Right atrium auricular region (tissue), 2 donors: ENCODE measurements at places on chromosomes 2 and 18.

DNA sequence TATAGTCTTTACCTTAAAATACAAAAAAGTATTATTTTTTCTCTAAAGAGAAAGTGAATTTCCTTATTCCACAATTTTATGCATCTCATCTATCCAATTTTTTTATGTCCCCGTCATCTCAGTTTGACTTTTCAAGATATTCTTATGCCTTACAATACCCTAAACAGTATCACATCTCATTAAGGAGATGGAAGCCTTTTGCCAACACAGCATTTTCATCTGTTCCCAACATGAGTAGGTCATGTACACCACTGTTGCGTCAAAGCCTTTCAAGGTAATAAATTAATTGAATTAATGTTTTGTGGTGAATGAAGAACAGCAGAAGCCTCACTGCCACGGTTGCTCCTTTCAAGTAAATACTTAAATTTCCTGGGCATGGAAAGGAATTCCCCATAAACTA, 299.4 kb downstream of the EPHA4 start:
- no peak for DNase-seq

DNA sequence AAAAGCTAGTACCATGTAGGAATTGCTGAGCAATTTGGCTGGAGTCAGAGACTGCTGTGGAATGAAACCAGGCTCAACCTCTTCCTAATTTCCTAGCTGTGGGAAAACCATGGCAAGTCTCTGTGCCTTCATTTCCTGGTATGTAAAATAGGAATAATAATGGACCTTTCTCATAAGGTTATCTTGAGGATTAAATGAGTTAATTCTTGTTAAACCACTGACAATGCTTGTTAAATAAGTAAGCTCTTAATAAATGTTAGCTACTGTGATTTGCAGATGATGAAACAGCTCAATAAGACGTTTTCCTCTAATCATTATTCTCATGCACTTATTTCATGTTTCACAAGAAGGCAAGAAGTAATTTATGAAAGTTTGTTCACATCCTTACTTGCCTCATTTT, 346.7 kb downstream of the RND3 start:
- DNase-seq, result no peak

- DNase-seq, result no peak
These were observed 103.6 kb upstream of the TMEM200C start for GRCh38 chr18:5998907-5999306.

DNA sequence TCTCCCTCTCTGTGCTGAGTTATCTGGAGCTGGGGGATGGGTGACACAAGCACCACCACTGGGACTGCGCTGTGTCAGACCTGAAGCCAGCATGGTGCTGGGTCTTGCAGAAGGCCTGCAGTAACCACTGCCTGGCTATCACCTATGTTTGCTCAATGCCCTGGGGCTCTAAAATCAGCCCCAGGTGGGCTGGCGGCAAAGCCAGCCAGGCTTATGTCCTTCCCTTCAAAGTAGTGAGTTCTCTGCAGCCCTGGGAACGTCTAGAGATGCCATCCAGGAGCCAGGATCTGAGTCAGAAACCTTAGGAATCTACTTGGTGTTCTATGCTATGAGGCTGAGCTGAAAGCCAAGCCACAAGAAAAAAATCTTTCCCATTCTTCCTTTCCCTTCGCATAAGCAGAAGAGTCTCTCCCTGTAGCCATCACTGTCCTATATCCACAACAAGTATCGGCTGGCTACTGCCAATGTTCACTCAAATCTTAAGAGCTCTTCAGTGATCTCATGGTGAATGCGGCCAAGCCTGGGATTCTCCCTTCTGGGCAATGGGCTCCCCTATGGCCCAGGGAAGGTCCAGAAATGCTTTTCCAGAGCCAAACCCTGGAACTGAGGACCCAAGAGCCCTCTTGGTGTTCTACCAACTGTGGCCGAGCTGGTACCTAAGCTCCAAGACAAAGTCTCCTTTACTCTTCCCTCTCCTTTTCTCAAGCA, 248.7 kb downstream of the ZNF385B start:
- no peak for DNase-seq

DNA sequence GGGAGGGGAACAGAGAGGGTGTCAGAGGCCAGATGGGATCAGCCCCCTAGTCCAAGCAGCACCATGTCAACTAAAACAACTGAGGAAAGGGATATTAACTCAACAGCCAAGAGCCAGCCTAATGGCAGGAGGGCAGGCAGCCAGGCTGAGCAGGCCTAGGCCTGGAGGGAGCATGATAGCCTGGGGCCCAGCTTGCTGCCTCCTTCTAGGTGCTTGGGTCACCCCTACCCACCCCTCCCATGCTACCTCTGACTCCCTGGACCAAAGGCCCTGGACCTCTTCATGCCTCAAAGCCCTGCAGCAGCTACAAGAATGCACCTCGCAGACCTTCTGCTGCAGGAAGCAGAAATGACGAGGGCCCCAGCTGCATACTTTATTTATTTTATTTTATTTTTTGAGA, 22.1 kb upstream of the TNS1 start:
- DNase-seq, result no peak

DNA sequence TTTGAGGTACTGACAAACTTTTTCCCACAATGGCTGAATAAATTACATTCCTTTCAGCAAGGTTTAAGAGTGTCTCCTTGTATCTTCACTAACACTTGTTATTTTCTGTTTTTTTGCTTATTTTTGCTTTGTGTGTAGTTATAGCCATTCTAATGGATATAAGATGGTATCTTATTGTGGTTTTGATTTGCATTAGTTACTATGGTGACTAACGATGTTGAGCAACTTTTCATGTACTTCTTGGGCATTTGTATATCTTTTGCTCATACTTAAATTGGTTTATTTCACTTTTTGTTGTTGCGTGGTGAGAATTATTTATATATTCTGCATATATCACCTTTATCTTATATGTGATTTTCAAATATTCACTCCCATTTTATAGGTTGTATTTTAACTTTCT, 79.9 kb upstream of the FSIP2 start:
- DNase-seq, result no peak

DNA sequence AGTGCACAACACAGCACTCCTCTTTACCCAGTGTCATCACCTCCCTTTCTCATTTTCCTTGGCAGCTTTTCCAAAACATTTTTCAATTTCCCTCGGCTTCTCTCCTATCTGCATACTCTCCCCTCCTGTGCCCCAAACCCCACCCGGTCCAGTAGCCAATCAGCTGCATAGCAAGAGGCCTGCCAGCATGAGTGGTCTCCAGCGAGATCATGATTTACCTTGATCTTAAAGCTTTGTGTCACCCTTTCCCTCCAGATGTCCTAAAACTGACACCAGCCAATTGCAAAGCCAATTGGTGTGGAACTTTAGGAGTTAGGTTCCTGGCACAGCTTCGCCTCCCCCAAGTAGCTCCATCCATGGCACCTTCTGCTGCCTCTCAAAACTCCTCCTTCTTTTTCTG, 45.2 kb upstream of the SH3RF3 start:
- no peak for DNase-seq
